ENCODE measurements at places on chromosomes 7 and 10. TPM values are rescaled to one million over a fixed set of nuclear protein-coding genes. Genes with fewer than 3 reads are reported as not detected.
A peak's percentile ranks its signal among the peaks of the same experiment; 100 is the strongest.

GRCh38 chr10:132183046-132183445 is 3.7 kb upstream of the DPYSL4 start:
- no peak overlapping the region for H3K4me3 ChIP-seq
- no peaks in the 10 kb centered on the region for H3K36me3 ChIP-seq
- no peak overlapping the region for H3K27ac ChIP-seq
- peaks cover 10% of the 10 kb centered on the region for H3K4me1 ChIP-seq

GRCh38 chr7:47669178-47669891 is 87.4 kb upstream of the TNS3 start:
- DNase-seq: peak; percentile 75
- H3K27ac ChIP-seq: no peak overlapping the region
- no peak overlapping the region for H3K4me3 ChIP-seq
- H3K4me1 ChIP-seq: peaks cover 2% of the 10 kb centered on the region
- no peaks in the 10 kb centered on the region for H3K27me3 ChIP-seq
- no peaks in the 10 kb centered on the region for H3K36me3 ChIP-seq

DNA sequence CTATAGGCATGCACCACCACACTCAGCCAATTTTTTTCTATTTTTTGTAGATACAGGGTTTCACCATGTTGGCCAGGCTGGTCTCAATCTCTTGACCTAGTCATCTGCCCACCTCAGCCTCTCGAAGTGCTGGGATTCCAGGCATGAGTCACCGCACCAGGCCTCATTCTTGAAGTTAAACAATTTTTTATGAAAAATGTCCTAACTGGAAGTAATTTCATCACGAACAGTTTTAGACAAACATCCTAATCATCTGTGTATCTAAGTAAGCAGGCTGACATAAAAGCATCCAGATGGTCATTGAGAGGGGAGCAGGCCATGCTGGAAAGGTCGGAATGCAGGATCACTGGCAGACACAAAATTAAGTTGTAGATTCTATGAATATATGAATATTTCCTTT is 269.1 kb downstream of the ZMYND11 start:
- H3K36me3 ChIP-seq: peaks cover 37% of the 10 kb centered on the region
- DNase-seq: no peak
- no peak overlapping the region for H3K4me3 ChIP-seq
- H3K4me1 ChIP-seq: no peaks in the 10 kb centered on the region

DNA sequence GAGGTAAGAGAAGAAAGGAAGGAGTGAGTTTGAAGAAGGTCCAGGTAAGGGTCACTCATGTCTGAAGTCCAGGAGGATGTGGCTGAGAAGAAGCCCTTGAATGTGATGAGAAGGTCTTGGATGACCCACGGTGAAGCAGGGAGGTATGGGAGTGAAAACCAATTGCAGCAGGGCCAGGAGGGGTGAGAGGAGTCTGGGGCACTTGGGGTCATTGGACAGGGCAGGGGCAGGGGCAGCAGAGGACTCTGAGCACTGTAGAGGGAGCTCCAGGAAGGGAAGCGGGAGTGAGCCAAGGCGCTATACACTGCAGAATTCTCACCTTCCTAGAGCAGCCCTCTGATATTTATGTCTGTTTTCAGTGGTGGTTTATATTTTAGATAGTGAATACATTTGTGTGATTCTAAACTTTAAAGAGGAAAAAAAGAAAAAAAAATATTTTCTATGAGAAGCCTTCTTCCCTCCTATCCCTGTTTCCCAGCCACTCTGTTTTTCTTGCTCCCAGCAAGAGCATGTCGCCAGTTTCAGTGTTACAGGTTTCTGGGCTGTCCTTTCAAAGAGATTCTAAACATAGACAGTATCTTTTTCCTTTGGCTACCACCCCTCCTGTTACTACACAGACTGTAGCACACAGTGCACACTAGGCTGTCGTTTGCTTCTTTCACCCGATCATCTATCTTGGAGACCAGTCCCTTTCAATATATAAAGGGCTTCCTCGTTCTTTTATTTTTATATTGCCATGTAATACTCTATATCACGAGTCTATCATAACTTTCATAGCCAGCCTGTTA is 24.5 kb downstream of the BLVRA start:
- H3K27me3 ChIP-seq: no peaks in the 10 kb centered on the region
- no peaks in the 10 kb centered on the region for H3K4me1 ChIP-seq
- no peak for DNase-seq
- H3K27ac ChIP-seq: no peak overlapping the region
- H3K36me3 ChIP-seq: peaks cover 6% of the 10 kb centered on the region

GRCh38 chr7:12712236-12712635 is 24.8 kb downstream of the ARL4A start:
- H3K4me3 ChIP-seq: no peak overlapping the region
- H3K27ac ChIP-seq: no peak overlapping the region
- no peaks in the 10 kb centered on the region for H3K27me3 ChIP-seq
- no peak for DNase-seq
- no peaks in the 10 kb centered on the region for H3K36me3 ChIP-seq

GRCh38 chr7:143040209-143040715 is 11.9 kb upstream of the OR6V1 start:
- peaks cover 13% of the 10 kb centered on the region for H3K4me1 ChIP-seq
- no peaks in the 10 kb centered on the region for H3K36me3 ChIP-seq
- H3K27ac ChIP-seq: no peak overlapping the region

DNA sequence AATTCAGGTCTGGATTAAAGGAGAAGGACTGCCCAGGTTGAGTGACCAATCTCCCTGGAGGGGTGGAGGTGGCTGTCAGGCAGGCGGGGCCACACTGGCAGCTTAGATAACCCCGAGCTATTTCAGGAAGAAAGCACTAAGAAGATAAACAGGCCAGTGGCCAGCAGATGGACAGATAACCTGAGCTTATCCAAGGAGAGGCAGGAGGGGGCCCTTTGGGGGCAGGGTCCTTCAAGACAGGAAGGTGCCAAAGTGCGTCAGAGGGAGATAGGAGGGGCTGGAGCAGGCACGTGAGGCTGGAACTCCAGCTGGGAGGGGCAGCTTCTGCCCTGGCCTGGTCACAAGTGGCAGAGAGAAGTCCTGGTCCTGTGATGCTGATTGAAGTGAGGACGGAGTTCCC is 29.8 kb upstream of the PODXL start:
- peaks cover 3% of the 10 kb centered on the region for H3K27me3 ChIP-seq
- H3K36me3 ChIP-seq: no peaks in the 10 kb centered on the region
- peaks cover 28% of the 10 kb centered on the region for H3K4me1 ChIP-seq
- H3K27ac ChIP-seq: peak overlapping the region; percentile 67
- H3K4me3 ChIP-seq: no peak overlapping the region
- DNase-seq: peak; percentile 57

- no peak overlapping the region for H3K4me3 ChIP-seq
- no peaks in the 10 kb centered on the region for H3K36me3 ChIP-seq
- no peak overlapping the region for H3K27ac ChIP-seq
- H3K4me1 ChIP-seq: peaks cover 21% of the 10 kb centered on the region
- DNase-seq: peak; percentile 41
Measured at GRCh38 chr10:133324198-133324792, 12.4 kb downstream of the CALY start.

- H3K27ac ChIP-seq: no peak overlapping the region
- no peaks in the 10 kb centered on the region for H3K36me3 ChIP-seq
- no peaks in the 10 kb centered on the region for H3K4me1 ChIP-seq
- no peaks in the 10 kb centered on the region for H3K27me3 ChIP-seq
Measured at GRCh38 chr7:41637049-41637448, 65.8 kb downstream of the INHBA start.

The NME8 gene
- 0.22 TPM for total RNA-seq

The CAV2 gene
- 33.6 TPM for total RNA-seq

The INPP5A gene
- 34.1 TPM for total RNA-seq

The C10orf143 gene
- total RNA-seq: 1.1 TPM

Data from muscle of leg (tissue), 16 donors.